COR-L47 (cell line): ENCODE measurements at places on chromosomes 11 and 22.

GRCh38 chr11:66064571-66064970, 5.5 kb upstream of the PACS1 start:
- no peak for DNase-seq

DNA sequence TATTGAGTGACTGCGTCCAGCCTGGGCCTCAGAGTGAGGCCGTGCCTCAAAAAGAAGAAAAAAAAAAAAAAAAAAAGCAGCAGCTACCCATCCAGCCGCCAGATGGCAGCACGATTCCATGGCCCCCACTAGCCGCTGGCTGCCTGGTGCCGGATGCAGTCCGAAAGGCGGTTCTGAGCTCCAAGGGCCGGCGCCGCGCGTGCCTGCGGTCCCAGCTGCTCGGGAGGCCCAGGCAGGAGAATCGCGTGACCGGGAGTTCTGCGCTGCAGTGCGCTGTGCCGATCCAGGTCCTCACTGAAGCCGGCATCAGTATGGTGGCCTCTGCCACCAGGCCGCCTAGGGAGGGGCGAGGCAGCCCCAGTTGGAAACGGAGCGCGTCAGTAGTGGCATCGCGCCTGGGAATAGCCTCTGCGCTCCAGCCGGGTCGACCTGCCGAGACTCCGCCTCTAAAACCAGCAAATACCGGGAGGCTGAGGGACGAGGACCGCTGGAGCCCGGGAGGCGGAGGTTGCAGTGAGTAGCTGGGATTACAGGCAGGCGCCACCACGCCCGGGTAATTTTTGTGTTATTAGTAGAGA, 19.3 kb downstream of the SCARF2 start:
- DNase-seq = peak; percentile 61

DNA sequence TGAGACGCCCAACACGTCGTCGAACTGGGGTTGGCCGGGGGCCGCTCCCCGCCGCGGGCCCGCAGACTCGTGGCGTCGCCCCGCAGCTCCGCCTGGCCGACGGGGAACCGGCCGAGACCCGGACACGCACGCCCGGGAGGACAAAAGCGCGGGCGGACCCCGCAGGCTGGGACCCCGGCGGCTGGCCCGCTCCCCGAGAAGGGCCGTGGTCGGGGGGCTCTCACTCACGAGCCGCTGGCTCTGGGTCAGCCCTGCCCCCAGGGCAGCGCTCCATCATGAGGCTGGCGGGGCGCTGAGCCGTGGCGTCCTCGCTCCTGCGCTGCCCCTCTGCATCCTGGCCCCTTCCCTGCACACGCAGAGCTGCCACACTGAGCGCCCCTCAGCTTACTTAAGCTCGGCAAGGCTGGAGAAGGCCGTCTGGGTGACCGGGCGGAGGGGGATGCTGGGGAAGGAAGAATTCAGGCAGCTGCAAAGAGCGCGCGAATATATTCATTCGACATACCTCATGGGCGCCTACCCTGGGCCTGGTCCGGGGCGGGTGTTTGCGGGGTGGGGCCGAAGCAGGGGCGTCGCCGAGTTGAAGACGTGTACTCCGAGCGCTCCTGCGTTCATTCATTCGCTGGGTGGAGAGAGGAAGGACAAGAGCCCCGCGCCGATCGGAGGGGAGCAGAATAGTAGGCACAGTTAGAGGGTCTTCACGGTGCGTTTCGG, 579 bp upstream of the CYB5R2 start:
- DNase-seq = no peak

GRCh38 chr11:60970369-60970774, 1.1 kb upstream of the CD6 start:
- peak; percentile 35 for DNase-seq

DNA sequence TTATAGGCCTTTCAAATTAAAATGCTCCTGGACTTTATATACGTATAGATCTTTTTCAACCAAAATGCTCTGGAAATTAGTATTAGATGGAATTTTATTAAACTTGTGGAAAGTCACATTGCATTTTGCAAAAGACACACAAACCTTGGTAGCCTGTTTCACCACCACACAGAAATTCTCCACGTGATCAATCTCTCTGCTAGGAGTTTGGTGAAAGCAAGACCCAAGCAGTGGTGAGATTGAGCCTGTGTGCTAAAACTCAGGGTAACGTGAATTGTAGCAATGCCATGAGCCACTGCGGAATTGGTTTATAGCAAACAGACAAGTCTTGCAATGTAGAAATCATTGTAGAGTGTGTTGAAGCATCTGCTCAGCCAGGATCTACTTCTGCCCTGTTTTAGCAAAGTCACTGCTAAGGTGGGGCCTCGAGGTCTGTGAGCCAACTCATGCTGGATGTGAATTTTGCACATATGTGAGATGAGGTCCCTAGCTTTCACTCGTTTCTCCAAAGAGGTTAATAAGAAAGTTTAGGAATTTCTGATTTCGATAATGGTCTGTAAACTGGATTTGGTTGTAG, 184.8 kb downstream of the DBX1 start:
- no peak for DNase-seq

- DNase-seq = no peak
Observed at GRCh38 chr22:40050258-40050657, 55.5 kb downstream of the FAM83F start.

DNA sequence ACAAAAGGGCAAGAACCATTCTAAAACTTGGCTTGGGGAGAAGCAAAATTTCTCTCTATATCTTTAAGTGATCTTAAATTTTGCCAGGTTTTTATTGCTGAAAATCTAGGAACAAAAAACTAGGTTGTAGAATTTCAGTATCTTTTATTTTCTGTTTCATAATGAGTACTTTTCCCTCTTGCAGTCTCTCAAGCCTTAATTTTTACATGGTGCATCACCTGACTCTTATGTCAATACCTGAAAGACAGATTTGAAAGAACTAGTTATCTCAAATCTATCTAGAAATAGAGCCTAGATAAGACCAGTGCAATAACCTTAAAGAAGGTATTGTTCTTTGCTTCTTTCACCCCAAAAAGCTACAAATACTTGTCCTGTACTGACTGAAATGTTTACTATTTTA, 122.1 kb downstream of the TRIM44 start:
- DNase-seq = no peak

GRCh38 chr11:128931668-128932067, 11.0 kb downstream of the TP53AIP1 start:
- no peak for DNase-seq

DNA sequence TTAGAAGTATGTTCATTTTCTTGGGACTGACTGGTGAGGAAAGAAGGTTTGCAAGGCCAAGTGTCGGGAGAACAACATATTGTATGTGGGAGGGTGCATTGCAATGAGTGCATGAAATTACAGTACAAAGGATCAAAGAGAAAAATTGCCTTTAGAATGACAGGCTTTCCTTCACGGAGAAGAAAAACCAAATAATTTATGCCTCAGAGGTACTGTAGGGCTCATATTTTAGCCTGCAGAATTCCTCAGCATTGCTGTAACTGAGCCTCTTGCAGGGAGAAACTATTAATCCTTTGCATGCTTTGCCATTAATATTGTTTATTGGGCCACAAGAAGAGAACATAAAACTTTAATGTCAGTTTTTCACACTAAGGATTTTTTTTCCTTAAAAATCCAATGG, 60.1 kb downstream of the LRRC4C start:
- DNase-seq = no peak

- no peak for DNase-seq
Observed at GRCh38 chr22:37746366-37747079, 49.7 kb downstream of the TRIOBP start.

DNA sequence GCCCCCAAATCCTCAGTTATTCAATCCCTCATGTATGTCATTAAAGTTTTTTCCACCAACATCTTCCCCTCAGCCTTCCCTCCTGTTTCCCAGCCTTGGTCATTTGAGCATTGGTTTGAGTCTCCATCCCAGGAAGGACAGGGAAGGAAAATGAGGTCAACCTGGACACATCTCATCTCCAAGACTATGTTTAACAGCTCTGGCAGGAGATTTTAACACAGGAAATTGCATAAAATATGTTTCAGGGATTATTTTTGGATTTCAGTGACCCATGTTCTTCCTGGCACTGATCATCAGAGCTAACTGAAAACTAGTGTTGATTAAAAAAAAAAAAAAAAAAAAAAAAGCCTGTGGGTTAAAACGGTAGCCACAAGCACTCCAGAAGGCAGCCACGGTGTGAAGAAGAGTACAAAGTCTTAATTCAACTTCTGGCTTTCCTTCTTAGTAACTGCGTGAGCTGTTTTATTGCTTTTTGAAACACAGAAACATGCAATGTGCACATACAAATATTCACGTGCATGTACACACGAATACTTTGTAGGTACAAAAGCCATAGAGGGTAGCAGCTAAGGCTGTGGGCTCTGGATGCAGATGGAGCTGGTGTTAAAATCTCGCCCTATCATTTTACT, 164.4 kb upstream of the DDI1 start:
- DNase-seq = no peak

DNA sequence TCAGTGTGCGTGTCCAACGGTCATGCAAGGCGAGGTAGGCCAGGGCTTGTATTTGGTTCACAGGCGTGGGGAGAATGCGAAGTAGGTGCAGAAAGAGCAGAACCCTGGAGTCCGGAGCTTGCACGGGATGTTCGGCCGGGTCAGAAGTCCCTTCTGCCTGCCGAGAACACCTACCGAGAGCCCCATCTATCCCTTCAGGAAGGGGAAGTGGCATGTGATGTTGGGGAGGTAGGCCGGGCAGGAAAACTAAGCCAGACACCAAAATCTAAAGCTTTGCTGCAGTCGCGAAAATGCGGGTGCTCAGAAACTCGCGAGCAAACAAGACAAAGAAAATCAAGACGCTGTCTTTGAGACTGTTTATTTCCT, 435 bp upstream of the TAF6L start:
- DNase-seq = peak; percentile 27

DNA sequence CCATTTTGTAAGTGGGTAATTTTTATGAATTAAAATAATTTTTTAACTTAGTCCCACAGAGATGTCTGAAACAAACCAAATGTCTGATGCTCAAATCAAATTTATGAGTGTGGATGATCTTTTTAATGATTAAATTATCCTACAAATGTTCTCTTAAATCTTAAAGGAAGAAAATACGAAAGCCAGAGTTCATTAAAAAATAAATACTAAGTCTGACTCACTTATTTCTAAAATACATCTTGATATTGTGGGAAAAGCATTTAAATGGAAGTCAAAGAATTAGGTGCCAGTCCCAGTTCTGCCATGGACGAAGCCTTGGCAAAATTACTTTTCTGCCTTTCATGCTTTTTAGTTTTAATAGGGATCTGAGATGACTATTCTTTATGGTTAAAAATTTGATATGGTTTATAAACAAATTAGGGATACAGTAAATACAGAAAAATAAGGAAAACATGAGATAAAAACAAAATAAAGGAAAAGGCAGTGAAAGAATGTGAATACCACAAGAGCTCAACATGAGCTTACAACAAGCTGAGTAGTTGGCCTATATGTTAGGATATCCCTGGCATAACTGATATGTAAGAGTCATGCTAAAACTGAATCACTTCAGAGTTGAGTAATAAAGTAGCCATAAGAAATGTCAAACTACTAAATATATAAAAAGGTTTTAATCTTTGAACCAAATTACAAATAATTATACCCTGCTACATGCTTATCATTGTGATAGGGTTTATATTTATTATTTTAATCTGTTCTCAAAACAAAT, 9.2 kb downstream of the CCDC34 start:
- DNase-seq = no peak

- no peak for DNase-seq
Observed at GRCh38 chr11:89612096-89612495, 98.0 kb upstream of the TRIM77 start.

- DNase-seq = no peak
Observed at GRCh38 chr11:63847363-63847762, 8.5 kb downstream of the MARK2 start.

DNA sequence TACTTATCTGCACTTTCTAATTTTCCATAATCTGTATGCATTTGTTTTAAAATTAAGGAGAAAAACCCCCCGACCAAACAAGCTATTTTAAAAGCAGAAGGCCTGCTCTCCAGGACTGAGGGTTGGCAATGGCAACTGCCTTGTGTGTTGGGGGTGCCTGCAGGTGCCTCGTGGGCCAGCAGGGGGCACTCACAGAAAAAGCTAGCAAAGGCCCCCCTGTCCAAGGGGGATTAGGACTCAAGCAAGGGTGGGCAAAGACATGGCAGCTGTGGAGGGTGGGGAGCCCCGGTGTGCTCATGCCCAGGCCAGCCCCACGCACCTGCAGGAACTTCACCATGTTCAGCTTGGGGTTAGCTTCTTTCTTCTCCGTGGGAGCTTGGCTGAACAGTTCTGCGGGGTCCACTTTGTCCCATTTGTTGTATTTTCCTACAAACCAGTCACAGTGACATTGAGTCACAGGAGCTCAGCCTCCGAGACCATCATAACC, 10.3 kb downstream of the TOP3B start:
- no peak for DNase-seq

DNA sequence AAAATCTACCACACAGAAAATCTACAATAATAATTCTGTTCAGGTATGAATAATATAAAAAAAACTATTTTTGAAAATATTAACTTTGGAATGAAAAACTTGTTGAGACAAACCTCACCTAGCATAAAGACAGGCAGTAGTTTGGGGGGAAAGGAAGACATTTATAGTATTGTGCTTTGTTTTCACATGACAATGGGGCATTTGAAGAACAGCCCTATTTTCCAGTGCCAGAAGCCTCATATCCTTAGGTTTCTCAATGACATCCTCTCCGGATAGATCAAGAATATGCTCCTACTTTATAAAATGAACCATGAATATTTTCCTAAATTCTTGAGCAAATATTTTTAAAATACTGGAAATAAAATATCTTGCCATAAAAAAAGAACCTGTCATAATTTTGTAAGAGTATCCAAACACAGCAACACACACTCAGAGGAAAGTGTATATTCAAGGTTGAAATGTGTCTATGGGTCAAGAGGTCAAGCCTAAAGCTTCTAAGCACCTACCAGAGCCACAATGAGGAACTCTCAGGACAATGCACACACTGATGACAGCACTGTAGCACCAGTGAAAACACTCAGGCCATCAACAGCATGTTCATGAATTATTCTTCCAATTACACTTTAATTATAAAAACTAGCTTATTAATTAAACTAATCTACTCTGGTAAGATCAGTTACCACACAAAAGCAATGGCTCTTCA, 68.7 kb downstream of the MRTFA start:
- no peak for DNase-seq

DNA sequence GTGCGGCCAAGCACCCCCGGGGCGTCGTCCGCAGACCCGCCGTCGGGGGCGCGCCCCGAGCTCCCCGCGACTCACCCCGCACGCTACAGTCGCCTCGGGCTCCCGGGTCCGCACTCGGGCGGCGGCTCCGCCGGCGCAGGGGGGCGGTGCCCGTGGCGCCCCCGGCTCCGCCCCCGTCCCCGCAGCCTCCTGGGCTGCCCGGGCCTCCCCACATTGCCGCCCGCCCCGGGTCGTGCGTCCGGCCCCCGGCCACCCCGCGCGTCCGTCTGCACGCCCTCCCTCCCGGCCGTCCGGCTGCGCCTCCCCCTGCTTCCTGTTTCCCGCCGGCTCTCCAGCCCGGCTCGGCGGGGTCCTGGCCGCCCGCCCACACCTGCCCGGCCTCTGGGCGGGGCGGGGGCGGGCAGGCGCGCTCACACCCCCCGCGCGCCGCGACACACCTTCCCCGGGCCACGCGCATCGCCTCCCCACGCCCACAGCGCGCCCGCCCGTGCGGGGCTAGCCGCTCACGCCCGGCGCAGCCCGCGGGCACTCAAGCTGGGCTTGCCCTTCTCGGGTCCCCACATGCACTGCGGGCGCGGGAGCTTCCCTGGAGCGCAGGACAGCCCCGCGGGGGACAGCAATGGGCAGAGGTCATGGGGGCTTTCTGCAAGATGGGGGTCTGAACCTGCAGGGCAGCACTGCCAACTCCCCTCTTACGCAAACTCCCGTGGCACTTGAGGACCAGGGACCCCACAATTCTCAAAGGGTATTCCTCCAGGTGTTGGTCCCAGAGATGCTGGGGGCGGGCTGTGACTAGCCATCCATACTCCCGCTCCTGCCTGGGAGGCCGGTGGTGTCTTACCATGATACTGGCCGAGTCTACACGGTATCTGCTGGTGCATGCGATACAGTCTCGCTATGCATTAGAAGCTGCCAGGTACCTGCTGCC, at the start of gene CARD10:
TSS of gene CARD10 (minus strand) at position 148 of the 928 bp plus-strand sequence. CDS start 215 bp downstream, outside the sequence.
- DNase-seq = peak; percentile 53
